NCI-H2171 treated with DMSO at 0.1 percent for 48 hours (cell line): ENCODE measurements at places on chromosomes 2 and 18.

DNA sequence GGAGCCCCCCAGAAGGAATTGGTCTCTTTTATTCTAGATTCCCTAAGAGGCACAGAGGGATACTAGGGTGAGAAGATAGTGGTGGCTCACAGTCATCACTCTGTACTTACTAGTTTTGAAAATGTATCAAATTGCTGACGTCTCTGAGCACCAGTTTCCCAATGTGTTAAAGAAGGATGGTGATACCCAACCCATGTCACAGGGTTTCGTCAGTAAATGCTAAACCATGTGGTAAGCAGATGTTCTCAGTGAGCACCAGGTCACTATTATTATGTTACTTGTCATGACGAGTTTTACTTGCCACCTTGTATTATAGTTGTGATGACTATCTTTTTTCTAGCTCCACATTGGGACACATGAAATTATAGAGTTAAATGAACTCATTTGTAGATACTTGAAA, 54.7 kb downstream of the NEDD4L start:
- peak; percentile 17 for DNase-seq

DNA sequence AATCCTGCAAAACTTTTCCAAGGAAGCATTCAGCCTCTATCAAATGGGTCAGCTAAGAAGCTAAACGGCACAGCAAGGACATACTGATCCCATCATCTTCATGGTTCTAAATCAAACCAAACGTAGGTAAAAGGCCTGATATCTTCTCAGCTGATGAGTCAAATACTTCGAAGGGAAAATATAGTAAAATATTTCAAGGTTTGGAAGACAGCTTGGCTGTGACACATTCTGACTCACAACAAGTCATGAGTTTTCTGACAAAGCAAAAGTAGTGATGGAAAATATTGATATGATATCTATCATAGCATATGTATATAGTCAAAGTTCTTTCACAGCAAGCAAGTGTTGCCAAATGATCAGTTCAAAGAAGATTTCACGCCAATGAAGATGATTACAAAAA, 31.5 kb downstream of the DOCK10 start:
- DNase-seq = no peak

GRCh38 chr2:41870265-41870585, 177.6 kb upstream of the PKDCC start:
- DNase-seq = no peak

DNA sequence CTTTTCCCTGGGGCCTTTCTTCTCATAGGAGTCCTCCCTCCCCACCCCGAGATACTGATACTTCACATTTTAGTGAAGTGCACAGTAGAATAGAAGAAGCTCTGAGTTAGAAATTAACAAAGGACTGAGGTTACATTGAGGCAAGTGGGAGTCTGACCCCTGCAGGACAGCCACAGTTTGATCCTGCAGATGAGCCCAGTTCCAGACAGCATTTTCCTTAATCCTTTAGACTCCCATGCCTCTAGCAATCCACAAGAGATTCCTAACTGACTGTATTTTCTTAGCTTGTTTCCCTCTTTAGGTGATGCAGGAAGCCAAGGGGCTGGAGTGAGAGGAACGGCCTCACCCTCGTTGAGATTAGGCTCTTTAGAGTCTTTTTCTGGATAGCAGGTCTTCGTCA, 204.0 kb downstream of the CYRIA start:
- DNase-seq = no peak

DNA sequence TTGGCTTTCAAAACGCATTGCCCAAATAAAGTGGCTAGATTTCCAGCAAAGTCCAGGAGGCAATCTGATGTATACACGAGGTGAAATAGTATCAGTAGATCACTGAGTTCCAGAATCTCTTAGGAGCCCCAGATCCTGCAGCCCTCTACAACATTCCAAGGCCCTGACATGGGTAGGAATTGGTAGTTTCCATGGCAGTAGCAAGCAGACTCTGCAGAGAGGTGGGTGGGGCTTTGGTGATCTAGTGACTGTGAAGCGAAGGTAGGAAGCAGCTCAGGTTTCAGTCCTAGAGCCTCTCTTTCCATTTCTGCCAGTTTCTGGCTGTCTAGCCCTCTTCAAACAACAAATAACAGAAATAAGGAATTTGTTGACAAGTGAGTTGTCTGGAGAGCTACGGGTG, 13.8 kb upstream of the SGPP2 start:
- peak; percentile 60 for DNase-seq

GRCh38 chr18:46068763-46069162, 3.3 kb downstream of the PSTPIP2 start:
- no peak for DNase-seq

GRCh38 chr2:112827009-112827408, 9.6 kb downstream of the IL1B start:
- DNase-seq = no peak

DNA sequence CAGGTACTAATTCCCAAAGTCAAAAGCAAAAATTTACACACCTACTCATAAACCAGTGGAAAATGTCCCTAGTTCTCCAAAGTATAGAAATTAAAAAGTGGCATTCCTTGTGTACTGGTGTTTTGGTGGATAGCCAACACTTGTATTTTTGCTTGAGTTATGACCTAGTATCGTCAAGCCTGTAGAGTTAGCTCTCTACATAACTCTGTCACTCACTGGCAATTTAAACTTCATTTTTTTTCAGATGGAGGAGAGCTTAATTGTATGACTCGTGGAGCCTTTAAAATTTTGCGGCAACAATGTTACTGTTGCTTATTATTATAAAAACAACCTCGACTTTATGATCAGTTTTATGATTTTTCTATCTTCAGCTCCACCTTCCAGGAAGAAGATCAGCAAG, 58.7 kb downstream of the ITGB6 start:
- no peak for DNase-seq

- no peak for DNase-seq
These were observed 566.6 kb upstream of the DSEL start for GRCh38 chr18:68083131-68083530.

GRCh38 chr18:13275075-13275474, 56.5 kb downstream of the LDLRAD4 start:
- DNase-seq = no peak

DNA sequence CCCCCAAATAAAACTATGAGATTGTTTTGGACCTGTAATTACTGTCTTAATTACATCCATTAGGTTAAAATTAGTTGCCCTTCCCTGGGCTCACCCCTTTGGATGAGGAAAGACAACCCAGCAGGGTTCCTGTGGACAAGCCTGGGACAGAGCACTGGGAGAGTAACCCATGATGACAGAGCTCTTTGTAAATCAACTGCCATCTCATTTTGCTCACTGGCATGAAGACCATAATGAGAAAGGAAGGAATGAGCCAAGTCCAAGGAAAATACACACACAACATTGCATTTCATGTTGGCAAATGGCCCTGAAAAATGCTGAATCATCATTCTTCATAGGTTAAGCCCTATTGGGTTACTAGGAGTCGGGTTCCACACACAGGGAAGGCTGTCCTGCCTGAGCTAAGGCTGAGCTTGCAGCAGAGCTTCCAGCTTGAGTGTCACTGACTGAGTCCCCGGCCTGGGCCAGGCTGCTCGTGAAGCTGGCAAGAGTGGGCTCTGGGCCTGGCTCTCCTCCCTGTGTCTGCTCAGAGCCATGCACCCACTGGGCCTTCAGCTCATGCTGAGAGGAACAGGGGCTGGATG, 94.1 kb upstream of the ACAA2 start:
- peak; percentile 44 for DNase-seq

- DNase-seq = peak; percentile 44
These were observed 46.7 kb downstream of the MARCO start for GRCh38 chr2:118988706-118989105.

DNA sequence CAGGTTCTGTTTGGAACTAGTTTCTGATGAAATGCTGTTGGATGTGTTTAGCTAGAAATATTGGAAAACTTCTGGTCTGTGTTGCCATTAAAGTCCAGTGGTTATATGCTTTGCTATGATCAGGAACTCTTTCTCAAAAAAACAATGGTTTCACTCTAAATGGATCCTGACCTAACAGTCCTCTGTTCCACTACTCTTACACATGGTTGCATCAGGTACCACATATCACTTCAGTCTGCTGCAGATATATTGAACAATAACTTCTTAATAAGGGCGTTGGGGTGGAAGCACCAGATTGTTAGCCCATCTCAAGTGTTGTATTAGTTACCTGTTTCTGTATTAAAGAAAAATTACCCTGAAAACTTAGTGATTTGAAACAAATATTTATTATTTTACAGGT, 676.6 kb upstream of the GCFC2 start:
- DNase-seq = no peak

GRCh38 chr2:13488965-13489364, 772.2 kb downstream of the TRIB2 start:
- DNase-seq = no peak

DNA sequence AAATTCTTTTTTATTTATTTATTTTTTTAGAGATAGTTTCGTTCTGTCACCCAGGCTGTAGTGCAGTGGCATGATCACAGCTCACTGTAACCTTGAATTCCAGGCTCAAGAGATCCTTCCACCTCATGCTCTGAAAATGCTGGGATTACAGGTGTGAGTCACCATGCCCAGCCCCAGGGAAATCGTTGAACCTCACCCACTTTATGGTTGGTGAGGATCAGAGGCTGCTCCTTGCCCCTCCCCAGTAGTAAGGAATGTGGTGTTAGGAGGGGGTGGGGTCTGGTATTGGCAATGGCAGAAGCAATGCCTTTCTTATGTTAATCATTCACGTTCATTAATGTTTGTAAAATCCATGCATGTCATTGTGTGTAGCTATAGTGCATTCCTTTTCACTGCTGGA, 161.9 kb downstream of the SUCLG1 start:
- DNase-seq = no peak

GRCh38 chr2:149679286-149679685, 91.7 kb upstream of the MMADHC start:
- DNase-seq = no peak

DNA sequence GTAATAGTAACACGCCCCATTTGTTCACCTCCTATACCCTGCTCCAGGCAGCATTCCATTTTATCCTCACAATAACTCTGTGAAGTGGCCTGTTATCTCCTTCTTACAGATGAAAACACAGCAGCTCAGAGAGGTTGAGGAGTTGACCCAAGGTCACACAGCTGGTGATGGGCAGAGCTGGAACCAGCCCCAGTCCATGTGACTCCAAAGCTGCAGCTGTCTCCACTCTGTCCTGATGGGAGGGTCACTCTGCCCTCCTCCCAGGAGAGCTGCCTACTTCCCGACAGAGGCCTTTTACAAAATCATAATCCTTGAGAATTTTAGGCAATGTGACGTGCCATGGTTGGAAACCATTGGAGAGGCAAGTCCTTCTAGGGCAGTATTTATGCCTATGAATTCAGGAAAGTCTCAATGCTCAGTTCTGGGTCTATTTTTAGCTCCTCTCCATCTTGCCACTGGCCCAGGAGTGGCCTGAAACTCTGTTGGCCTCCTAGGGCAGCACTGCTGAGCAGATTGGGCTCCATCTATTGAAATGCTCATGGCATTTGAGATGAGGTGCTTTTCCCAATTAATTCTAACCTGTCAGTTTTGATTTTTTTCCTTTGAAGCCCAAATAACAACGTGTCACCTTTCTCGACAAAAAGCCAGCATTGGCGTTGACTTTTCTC, 162.0 kb upstream of the MSH6 start:
- no peak for DNase-seq

GRCh38 chr2:96760986-96761832, 507 bp downstream of the CNNM4 start:
- no peak for DNase-seq

DNA sequence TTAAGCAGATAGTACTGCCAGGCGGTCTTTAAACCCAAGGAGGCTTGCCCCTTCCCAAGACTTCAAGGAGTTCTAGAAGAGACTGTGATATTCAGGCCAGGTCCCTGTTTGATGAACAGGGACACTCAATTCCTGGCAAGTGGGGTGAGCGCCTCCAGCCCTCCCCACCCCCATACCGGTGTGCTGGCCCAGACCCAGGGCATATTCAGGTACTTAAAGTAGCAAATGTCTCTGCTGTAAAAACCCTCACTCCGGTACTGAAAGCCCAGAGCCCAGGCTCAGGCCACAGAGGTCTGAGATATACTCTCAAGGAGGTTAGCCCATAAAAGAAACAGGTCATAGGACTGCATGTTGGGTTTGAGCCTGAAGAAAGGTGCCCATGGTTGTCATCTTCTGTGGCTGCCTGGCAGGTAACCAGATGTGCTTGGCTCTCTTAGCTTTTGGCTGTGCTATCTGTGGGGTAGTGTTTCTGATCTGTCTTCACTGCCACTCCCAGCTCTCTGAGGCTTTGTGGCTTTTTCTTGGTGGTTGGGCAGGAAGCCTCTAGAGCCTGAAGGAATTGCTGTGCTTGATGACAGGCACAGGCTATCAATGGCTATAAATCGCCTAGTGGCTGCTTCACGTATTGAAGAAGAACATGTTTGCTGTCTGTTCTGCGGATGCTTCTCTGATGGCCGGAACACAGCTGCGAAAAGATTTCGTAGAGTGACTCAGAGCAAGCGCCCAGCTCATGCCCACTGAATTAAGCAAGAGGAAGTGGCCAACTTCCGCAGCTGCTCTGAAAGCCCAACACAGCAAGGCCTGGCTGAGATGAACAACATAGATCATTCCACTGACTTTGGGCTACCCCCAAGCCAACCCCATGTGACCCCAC, 63.3 kb upstream of the ALPP start:
- DNase-seq = no peak

GRCh38 chr2:66531567-66531966, 96.6 kb downstream of the MEIS1 start:
- peak; percentile 4 for DNase-seq

- DNase-seq = no peak
These were observed 10.4 kb upstream of the ST8SIA5 start for GRCh38 chr18:46767217-46767616.

DNA sequence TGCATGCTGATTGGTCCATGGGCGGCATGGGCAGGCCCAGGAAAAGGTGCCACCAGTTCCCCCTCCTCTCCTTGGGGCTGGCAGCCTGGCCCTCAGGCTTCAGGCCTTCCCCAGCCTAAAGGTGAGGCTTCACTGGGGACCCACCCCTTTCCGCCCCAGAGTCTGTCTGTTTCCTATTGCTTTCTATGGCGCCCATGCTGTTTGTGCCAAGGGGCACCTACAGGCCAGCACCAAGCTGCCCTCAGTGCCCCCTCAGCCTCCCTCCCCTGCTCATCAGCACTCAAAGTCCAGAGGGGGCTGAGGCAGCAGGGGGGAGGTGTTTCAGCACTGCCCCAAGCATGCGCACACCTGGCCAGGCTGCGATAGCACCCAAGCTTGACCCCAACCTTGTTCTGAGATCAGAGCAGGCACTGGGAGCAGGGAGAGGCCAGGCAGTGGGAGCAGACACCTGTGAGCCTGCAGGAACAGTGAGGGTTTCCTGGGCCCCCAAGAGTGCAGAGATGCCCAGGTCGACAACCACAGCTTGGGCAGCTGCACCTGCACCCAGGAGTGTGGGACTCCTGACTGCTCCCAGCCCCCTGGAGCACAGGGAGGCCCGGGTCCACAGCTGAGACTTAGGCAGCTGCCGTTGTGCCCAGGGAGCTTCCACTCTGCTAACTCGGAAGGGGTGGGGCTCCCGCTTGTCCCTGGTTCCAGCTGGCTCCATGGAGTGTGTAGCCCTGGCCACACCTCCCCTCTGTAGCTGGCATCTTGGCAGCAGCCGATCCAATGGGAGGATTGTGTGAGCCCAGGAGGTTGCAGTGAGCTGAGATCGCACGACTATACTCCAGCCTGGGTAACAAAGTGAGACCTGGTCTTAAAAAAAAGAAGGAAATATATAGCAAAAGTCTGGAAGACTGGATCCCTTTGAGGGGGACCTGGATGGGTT, 69.1 kb downstream of the NCAPH start:
- DNase-seq = peak; percentile 70

GRCh38 chr2:156538083-156538504, 101.9 kb downstream of the GPD2 start:
- no peak for DNase-seq

- DNase-seq = peak; percentile 80
These were observed 1.3 kb upstream of the MYT1L start for GRCh38 chr2:2332381-2332780.

- no peak for DNase-seq
These were observed 73.2 kb downstream of the BOLA3 start for GRCh38 chr2:74074487-74074886.
